Mammary microvascular endothelial cell (primary cell): ENCODE measurements at places on chromosomes 2 and 18. TPM values are rescaled to one million over a fixed set of nuclear protein-coding genes. Genes with fewer than 3 reads are reported as not detected.

Gene BOLL
- not detected in 2 replicates for total RNA-seq

Gene SERPINB5
- not detected in 2 replicates for total RNA-seq

Gene REL
- 3.9 and 7.0 TPM in 2 replicates for total RNA-seq

Gene TSPYL6
- total RNA-seq: not detected in 2 replicates

Gene LCLAT1
- total RNA-seq: 10.5 and 13.0 TPM in 2 replicates

Gene FAM110C
- not detected in 2 replicates for total RNA-seq

Gene SCN1A
- not detected in 2 replicates for total RNA-seq

Gene DES
- not detected in 2 replicates for total RNA-seq
